ENCODE measurements at places on chromosomes 7 and 10.

DNA sequence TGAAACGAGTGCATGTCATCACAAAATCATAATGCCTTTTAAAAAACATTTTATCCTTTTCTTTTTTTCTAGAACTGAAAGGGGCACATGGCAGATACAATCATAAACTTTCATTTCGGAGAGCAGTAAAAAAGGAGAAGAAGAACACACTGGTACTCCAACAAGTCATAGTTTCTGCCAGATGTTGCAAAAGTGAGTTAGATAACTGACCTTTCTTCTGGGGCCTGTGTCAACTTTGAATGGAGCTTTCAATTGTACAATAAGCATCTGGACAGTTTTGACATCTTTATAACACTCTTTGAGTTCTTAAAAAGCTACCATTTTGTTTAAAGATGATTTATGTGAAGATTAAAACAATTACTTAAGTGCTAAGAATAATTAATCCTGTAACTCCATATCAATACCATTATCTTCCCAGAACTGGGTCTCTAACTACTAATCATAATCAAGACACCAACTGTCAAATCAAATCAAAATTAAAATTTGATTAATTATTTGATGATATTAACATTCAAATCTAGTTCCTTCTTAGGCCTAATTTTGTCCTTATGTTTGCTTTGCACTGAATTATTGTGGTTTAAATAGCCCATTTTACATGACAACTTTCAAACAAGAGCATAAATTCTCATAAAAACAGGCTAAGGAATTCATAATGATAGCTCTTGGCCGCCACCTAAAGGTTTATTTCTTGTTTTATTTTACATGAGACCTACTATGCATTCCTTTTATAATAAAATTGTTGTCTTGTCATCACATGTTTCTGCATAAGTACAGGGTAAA lies 19.5 kb upstream of the ITGB8 start:
- peak; percentile 11 for DNase-seq

DNA sequence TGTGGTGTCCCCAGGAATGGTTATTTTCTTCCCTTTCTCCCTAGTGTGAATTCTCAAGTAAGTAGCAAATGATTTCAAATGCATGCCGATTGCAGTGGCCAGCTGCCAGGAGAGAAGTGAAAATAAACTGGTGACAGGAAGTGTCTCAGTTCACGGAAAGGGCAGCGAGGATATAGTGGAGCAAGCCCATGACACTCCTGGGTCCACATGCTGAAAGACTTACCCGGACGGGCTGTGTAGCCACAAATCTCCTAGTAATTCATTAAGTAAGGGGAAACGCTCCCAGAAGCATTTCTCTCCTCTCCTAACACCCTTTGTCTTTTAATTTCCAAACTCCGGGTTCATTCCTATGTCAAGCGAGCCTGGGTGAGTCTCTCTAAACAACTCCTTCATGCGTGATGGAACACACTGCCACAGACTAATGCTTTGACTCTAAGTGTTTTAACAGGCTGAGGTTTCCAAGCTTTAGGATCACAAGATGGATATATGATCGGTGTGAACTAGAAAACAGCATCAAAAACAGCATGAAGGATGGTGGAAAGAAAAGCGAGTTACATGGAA lies 125.6 kb downstream of the CYP26A1 start:
- no peak for DNase-seq

- DNase-seq, result no peak
These were observed 262.8 kb downstream of the ZEB1 start for GRCh38 chr10:31581741-31582323.

GRCh38 chr7:111393011-111393754 lies 169.1 kb downstream of the IMMP2L start:
- no peak for DNase-seq

GRCh38 chr7:157537056-157537455 lies 200.3 kb downstream of the DNAJB6 start:
- DNase-seq, result no peak

DNA sequence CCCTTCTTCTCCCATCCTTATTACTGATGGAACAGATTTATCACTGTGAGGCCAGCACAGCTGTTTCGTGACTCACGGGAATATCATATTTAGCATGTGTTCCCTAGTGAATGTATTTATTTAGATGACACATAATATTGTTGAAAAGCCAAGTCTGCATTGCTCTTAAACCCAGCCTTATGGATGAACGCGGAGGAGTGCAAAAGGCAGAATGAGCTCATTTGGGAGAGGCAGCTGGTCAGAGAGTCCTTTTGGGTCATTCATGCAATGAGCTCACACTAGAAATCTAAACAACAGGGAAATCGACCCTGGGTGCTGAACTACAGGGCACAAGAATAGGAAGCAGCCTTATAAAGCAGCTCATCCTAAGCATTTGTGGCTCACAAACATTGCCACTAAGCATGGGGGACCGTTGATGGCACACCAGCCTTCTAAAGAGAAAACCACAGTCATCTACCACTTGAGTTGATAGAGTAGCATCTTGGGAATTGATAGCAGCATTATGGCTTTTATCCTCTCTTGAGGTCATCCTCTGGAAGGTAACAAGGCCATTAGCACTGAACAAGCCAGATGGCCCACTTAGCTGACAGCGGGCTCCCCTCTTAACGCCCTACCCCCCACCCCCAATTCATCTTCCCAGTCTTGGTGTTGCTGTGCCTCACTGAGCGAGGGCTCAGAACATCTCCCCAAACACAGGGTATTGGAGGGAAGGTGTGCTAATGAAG lies 32.9 kb upstream of the SDK1 start:
- DNase-seq, result no peak

GRCh38 chr10:70223728-70224127 lies 9.5 kb downstream of the PPA1 start:
- no peak for DNase-seq

GRCh38 chr10:93568105-93568390 lies 1.6 kb downstream of the FFAR4 start:
- DNase-seq, result no peak

- DNase-seq, result no peak
These were observed 4.4 kb upstream of the GLI3 start for GRCh38 chr7:42241424-42241823.

- peak; percentile 64 for DNase-seq
These were observed 25.2 kb downstream of the LOXL4 start for GRCh38 chr10:98242823-98243222.

DNA sequence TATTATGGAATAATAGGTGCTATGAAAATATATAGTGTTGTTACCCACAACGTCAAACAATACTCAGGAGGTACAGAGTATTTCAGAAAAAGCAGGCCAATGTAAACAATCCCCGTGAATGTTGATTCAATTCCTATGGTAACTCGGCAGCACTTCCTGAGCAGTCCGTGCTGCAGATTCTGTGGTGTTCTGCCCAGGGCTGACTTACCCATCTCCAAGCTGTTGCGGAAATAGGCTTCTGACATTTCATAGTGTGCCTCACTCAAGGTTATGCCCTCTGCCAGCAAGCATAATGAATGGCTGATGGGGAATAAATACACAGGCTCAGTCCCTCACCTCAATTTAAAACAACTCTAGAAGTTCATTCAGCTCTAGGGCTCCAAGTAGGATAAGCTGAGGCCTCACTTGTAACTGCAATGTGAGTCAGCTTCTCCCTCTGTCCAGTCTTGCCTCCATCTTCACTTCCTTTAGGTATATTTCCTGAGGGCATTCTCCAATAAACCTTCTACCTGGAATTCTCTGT lies 177.6 kb downstream of the GNAI1 start:
- no peak for DNase-seq

GRCh38 chr7:149398195-149398820 lies 62.6 kb downstream of the ZNF777 start:
- DNase-seq, result no peak

- DNase-seq, result no peak
These were observed 29.4 kb upstream of the GPR26 start for GRCh38 chr10:123636598-123637325.

DNA sequence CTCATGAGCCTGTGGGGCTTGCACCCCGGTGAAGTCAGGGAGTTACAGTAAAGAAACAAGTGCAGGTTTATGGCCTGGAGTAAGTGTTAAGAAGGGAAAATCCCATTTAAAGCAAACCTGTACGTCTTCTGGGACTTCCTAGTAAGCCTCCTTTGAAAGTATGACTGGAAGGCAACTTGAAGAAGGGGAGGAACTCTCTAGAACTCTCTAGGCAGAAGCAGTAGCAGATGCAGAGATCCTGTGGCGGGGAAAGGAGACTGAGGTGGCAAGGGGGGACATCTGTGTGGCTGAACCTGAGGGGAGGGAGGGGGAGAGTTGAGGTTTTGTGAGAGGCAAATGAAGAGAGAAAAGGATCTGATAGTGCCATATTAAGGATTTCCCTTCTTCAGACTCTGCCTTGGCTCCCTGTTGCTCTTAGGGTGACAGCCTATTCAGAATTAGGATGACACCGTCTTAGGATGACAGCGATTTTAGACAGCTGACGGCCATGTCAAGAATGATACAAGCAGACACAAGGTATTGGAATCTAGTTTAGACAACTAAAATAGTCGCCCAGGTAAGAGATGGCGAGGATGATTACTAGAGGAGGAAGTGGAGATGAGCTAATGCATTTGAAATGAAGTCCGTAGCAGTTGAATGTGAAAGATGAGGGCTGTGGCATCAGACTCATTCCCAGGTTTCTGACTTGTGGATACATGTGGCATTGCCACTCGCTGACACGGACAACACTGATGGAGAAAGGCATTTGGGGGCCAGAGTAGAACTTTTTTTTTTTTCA lies 29.0 kb downstream of the CUL1 start:
- DNase-seq, result no peak

DNA sequence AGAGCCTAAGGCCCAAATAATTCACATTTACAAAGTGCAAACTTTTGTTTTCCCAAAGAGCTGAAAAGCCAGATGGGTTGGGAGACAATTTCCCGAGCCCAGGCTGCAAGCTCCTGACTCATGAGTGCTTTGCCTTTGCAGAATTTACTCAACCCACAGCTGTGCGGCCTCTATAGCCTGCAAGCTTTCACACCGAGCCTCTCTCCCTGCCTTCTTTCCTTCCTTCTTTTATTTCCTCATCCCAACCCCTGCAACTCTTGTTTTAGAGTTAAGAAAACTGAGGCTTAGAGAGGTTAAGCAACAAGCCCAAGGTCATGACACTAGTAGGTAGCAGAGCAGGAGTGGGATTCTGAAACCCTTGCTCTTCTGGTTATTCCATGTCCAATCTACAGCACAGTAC lies 203.0 kb upstream of the GPR26 start:
- no peak for DNase-seq

DNA sequence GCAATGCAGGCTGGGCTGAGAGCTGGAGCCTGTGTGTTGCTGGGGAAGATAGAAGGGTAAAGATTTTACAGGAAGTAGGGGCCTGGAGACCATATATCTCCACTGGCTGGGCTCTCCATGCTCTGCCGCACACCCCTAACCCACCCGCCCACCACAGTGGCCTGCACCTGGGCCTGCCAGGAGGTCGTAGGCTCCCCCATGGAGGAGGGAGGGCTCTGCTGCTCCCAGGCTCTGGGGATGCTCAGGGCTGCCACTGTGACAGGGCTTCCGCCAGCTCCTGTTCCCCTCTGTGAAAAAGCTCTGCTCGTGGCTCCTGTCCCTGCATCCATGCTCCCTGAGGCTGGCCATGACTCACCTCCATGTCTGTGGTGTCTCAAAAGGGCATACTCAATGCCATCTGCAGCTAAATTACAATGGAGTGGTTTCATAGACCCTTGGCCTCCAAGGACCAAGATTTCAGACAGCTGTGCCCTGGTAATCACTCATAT lies 106.0 kb downstream of the CXCL12 start:
- DNase-seq, result no peak

DNA sequence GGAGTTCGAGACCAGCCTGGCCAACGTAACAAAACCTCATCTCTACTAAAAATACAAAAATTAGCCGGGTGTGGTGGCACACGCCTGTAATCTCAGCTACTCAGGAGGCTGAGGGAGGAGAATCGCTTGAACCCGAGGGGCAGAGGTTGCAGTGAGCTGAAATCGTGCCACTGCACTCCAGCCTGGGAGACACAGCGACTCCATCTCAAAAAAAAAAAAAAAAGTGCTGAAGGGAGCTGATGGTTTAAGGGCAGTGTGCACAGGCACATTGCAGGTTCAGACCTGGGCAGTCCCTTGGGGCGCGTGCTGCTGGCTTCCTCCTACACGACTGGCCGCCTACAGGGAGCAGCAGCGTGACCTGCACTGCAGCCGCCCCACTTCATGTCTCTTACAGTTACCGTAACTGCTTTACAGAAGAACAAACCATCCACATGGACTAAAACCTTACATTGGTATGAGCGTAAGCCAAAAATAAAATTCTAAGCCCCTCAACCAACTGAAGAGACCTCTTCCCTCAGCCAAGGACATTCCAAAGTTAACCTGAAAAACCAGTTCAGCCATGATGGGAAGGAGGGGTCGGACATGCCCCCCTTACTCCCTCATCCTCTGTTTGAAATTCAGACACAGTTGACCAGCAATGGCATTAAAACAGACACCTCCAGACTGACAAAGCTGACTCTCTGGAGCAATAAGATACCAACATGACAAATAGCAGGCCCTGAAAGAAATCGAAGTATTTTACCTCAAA lies 262.2 kb downstream of the ZMYND11 start:
- no peak for DNase-seq

DNA sequence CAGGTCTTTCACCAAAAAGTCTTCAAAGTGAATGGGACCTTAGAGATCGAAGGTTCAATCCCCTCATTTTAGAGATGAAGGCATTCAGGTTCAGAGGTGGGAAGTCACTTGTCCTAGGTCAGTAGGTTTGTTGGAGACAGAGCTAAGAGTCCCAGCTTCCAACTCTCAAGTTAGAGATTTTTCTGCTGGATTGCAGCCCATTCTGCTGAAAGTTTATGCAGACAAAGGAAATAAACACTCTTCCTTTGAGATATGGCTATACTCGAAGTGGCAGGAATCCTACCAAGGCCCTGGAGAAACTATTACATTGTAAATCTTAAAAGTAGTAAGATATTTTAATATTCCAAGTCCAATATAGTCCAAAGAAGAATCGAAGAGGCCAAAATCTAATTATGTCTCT lies 64.4 kb downstream of the LYZL1 start:
- no peak for DNase-seq

DNA sequence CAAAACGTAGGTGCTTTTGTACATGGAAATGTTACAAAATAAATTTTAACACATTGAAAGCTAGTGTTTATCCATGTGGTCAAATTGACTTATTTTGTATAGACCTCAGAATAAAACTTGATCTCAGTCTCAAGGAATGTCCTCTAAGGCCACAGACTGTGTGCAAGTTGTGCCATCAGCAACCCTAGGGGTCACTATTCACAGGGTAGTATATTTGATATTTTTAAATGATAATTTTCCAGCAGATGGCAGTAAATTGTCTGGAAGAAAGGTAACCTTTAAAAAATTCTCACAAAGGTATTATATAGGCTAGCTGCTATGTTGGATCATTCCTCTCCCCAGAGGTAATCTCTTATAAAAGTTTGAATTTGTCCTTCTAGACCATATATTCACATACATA lies 12.9 kb upstream of the SNX10 start:
- DNase-seq, result no peak

GRCh38 chr7:8089036-8089780 lies 120.6 kb downstream of the GLCCI1 start:
- DNase-seq, result no peak

DNA sequence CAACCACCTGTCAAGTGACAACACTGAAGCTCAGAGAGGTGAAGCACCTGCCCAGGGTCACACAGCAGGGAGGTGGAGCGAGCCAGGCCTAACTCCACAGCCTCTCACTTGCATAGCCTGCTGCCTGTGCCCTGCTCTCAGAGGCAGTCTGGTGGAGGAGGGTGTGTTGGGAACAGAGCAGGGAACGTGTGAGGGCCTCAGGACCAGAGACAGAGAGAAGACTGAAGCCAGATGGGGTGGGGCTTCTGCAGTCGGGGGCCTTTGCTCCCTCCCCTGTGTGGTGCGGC lies 114.0 kb downstream of the PTPN20 start:
- DNase-seq, result no peak

- DNase-seq, result no peak
These were observed 1168.4 kb downstream of the GATA3 start for GRCh38 chr10:9222917-9223316.
